Psoas muscle (tissue), 8 donors: ENCODE measurements at places on chromosomes 11 and 22. TPM values are rescaled to one million over a fixed set of nuclear protein-coding genes. Genes with fewer than 3 reads are reported as not detected.

The SERPIND1 gene
- polyA plus RNA-seq: 0.12 TPM

The PANX3 gene
- not detected for polyA plus RNA-seq

The ISX gene
- 0.01 TPM for polyA plus RNA-seq

The PKP3 gene
- 0.13 TPM for polyA plus RNA-seq

The LRRC74B gene
- polyA plus RNA-seq: not detected

GRCh38 chr11:119721129-119722120 is 7.6 kb downstream of the NECTIN1 start:
- no peak for DNase-seq

DNA sequence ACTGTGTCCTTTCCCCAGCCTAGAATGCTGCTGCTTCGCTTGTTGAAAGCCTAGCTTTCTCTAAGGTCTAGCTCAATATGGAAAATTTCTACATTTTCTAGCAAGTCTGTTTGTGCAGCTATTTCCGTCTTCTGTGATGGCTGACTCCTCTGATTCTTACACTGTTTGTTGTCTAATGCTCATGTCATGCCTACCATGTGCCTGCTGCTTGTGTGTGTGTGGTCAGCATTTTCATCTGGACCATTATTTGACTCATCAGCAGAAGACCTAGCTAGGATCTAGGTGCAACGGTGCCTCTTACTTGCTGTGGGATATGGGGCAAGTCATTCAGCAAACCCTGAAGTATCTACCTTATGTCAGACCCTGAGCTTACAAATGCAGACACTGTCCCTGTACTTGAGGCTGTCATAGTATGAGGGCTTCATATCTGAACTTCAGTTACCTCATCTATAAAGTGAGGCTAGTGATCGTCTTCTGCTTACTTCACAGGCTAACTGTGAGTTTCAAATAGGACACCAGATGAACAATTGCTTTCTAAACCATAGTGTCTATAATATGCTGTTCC is 86.5 kb upstream of the MYO18B start:
- no peak for DNase-seq

GRCh38 chr11:119024430-119025098 is 6.0 kb downstream of the TRAPPC4 start:
- DNase-seq: no peak

GRCh38 chr11:64251016-64251752 is at the start of gene PLCB3:
TSS of gene PLCB3 (plus strand) at chr11:64251530. CDS start at chr11:64251650, 120 bp downstream.
- DNase-seq: peak; percentile 82

GRCh38 chr11:92122561-92122960 is 102.1 kb upstream of the FAT3 start:
- DNase-seq: no peak
